Fibroblast of lung (primary cell): ENCODE measurements at places on chromosomes 2 and 18. TPM values are rescaled to one million over a fixed set of nuclear protein-coding genes. Genes with fewer than 3 reads are reported as not detected.

GRCh38 chr2:135055182-135055786 is 3.2 kb downstream of the RAB3GAP1 start:
- H3K27ac ChIP-seq = peak overlapping the region; percentile 52
- H3K4me3 ChIP-seq = peak overlapping the region; percentile 17
- H3K36me3 ChIP-seq = no peaks in the 10 kb centered on the region
- peak; percentile 43 for DNase-seq

- no peak for DNase-seq
- no peaks in the 10 kb centered on the region for H3K4me1 ChIP-seq
- H3K36me3 ChIP-seq = no peaks in the 10 kb centered on the region
Measured at GRCh38 chr18:64720781-64721464, 572.0 kb upstream of the LINC00305 start.

- no peak overlapping the region for H3K4me3 ChIP-seq
- H3K27me3 ChIP-seq = no peaks in the 10 kb centered on the region
- no peak overlapping the region for H3K27ac ChIP-seq
- H3K4me1 ChIP-seq = peaks cover 2% of the 10 kb centered on the region
- H3K36me3 ChIP-seq = no peaks in the 10 kb centered on the region
Measured at GRCh38 chr2:235721625-235722024, 227.8 kb downstream of the AGAP1 start.

- no peak overlapping the region for H3K27ac ChIP-seq
- no peak for DNase-seq
- peaks cover 7% of the 10 kb centered on the region for H3K36me3 ChIP-seq
Measured at GRCh38 chr2:75513616-75514170, 47.0 kb downstream of the EVA1A start.

DNA sequence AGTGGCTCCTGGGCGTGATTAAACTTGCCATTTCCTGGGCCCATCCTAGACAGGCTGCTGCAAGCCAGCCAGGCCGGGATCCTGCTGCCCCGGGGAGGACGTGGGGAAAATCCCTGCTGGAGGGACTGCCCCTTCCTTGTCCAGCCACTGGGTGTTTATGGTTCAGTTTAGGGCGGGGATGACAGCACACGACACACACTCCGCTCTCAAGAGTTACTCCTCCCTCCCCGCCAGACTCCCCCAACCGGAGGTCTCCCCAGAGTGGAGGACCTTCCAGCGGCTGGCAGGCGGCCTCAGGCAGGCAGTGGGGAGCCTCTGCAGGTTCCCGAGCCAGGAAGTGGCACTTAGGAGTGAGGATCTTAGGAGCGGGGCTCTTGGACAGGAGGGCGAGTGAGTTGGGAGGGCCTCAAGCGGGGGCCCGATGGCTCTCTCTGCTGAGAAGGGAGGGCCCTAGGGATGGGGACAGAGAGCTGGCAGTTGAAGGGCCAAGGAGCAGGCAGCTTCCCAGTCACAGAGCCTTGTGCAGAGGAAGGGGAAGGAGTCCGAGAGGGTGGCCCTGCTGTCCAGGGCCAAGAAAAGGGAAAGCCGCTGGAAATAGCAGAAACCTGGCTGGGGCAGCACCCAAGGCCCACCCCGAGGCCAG is 5.7 kb upstream of the GPR35 start:
- H3K4me3 ChIP-seq = no peak overlapping the region
- no peak for DNase-seq
- no peaks in the 10 kb centered on the region for H3K4me1 ChIP-seq
- H3K27ac ChIP-seq = no peak overlapping the region
- no peaks in the 10 kb centered on the region for H3K27me3 ChIP-seq
- H3K36me3 ChIP-seq = no peaks in the 10 kb centered on the region

The ICOS gene
- not detected in 2 replicates for total RNA-seq
